Fibroblast of skin of right quadriceps (primary cell): ENCODE measurements at places on chromosomes 6 and 20.

DNA sequence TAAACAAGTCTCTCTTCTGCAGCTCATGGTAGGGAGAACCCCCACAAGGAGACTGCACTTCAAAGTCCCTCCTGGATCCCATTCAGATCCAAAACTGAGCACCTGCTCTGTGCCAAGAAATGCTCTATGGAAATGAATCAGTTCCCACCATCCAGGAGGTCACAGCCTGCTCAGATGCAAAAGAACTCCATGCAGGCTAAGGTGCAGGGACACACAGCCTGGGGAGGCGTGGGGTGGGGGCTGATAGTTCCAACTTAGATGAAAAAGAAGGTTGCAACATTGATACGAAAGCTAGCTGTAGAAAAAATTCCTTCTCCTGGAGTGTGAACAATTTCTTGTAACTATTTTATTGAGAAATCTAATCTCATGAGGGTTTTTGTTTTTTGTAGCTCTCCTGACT, 111.0 kb upstream of the TMEM170B start:
- no peak for DNase-seq

DNA sequence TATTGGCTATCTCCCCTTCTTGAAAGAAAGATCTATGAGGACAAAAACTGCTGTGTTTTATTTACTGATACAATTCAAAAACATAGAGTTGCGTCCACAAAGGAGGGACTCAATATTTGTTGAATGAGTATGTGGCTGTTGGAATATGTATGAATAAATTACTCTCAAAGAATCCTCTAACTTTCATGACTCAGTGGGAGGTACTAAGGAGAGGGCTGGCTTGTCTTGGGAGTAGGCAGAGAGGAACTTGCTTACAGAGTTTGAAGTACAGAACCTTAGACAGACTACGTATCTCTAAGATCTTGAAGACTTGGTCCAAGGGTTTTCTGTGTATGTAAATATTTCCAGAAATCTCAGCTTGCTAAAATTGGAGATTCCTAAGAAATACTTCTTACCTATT, 504.0 kb upstream of the PTCHD4 start:
- peak; percentile 30 for DNase-seq

DNA sequence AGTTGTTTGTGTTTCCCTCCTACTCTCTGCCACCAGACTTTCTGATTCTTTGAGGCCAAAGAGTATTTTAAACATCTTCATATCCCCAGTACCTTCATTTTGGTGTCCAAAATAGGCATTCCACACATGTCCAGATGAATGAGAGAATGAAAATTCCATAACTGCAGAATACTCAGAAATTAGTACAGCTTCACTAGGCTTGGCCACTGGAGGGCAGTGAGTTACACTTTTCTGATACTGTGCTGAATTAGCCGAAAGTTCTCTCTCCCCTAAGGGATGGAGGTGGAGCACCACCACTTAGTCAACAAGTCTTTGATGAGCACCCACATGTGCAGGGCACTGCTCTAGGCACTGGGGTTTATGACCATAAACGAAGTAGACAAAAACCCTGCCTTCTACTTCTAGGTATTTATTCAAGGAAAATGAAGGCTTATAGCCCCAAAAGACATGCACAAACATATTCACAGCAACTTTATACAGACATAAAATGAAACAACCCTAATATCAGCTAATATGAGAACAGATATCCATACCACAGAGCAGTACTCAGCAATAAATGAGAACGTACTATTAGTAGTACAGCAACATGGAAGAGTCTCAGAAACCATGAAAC, 46.1 kb upstream of the TMEM217 start:
- peak; percentile 45 for DNase-seq

- DNase-seq = no peak
Observed at GRCh38 chr6:54729716-54730115, 116.9 kb upstream of the FAM83B start.

- DNase-seq = no peak
Observed at GRCh38 chr6:161354276-161354840, 80.5 kb upstream of the AGPAT4 start.

- DNase-seq = peak; percentile 10
Observed at GRCh38 chr6:147586044-147586443, 77.6 kb downstream of the SAMD5 start.

- no peak for DNase-seq
Observed at GRCh38 chr6:148678682-148679081, 68.1 kb upstream of the UST start.

- DNase-seq = peak; percentile 94
Observed at GRCh38 chr20:50731055-50731929, at the start of gene PARD6B. Gene PARD6B, plus strand, starts transcription at chr20:50731580. Its CDS starts 207 bp downstream, at chr20:50731787.

- peak; percentile 67 for DNase-seq
Observed at GRCh38 chr6:37459981-37460800, 27.2 kb downstream of the CMTR1 start.

- DNase-seq = no peak
Observed at GRCh38 chr6:365835-366234, 25.7 kb upstream of the IRF4 start.

GRCh38 chr6:28523241-28523622, 2.4 kb upstream of the GPX5 start:
- DNase-seq = no peak

DNA sequence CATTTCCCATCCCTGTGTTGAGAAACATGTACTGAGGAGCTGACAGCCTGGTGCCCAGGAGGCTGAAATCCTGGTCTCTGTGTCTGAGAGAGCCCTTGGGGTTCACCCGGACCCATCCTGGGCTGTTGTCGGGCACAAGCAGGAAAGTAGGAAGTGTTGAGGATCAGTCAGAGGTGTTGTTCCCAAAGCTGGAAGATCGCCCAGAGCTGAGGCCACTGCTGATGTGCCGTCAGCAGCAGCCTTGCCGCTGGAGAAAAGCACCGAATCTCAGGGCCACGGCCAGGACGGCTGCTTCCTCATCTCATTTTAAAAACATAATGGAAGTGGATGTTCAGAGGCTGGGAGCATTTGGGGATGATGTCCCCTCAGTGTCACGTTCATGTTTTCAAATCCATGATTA, 218.5 kb downstream of the UST start:
- no peak for DNase-seq

- no peak for DNase-seq
Observed at GRCh38 chr6:140641412-140641811, 1267.0 kb upstream of the CITED2 start.

DNA sequence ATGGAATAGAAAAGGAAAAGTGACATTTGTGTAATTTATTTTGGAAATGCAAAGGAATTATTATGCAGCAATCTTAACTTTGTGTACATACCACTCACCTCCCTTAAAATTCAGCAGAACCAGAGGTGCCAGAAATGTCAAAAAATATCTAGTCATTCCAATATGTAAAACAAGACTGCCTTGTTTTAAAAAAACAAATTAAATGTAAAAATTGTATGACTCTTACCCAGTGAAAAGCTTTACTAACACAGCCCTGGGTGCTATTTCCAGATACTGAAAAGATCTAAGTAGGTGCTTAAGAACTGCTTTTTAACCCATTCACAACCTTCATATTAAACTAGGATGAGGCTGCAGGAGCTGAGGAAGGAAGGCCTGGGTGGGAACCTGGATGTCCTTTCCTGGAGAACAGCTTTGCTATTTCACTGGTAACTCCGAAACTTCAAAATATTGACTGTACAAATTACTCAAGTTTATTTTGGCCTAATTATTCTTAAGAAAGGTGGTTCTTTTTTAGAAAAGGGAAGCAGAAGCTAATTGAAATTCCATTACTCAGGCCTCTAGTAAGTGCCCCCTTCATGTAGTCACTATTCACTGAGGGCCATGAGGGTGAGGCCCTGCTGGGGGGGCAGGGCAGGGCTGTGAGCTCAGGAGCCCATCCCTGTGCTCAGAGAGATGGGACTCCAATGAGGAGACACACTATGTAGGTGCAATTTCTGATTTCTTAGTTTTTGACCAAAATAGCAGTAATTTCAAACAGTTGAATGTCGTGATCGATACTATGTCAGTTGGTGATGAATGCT, 139.6 kb downstream of the MAP3K4 start:
- DNase-seq = no peak

- peak; percentile 57 for DNase-seq
Observed at GRCh38 chr6:157034436-157035230, 257.5 kb downstream of the ARID1B start.

DNA sequence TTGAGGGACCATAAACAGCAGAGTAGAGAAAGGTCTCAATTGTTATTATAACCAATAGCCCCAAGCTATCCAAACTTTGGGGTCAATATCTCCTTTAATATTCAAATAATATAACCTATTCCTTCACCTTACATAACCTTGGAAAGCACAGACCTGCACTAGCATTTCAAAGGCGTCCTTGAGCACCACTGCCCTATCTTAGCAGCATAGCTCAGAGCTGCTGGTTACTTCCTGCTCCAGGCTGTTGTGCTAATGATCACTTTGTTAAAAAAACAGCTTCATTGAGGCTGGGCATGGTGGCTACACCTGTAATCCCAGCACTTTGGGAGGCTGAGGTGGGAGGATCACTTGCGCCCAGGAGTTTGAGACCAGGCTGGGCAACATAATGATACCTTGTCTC, 10.5 kb downstream of the SLC35D3 start:
- DNase-seq = no peak

- no peak for DNase-seq
Observed at GRCh38 chr6:137581019-137581707, 87.0 kb upstream of the OLIG3 start.
